ENCODE measurements at places on chromosomes 6 and 20.
A peak's percentile ranks its signal among the peaks of the same experiment; 100 is the strongest.

- DNase-seq: no peak
Measured at GRCh38 chr20:21157006-21157405, 31.1 kb downstream of the KIZ start.

GRCh38 chr6:52519618-52520017 is 57.2 kb downstream of the TRAM2 start:
- no peak for DNase-seq

GRCh38 chr20:40319741-40320516 is 369.1 kb downstream of the MAFB start:
- no peak for DNase-seq

GRCh38 chr6:155595284-155595683 is 139.6 kb upstream of the NOX3 start:
- DNase-seq: no peak

DNA sequence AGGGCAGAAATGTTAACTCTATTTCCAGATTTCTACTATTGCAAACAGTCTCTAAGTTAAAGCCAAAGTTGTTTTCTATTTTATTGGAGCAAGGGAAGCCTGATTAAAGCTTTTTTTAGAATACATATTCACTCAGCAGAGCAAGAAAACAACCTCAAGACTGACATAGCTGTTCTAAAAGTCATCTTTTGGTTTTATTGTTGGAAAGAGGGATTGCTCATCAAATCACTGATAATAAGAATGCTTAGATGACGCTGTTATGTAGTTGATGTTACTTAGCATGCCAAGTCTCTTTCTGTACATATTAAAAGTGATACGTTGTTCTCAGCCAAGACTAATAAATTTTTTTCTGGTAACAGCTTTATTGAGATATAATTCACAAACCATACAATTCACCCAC is 172.6 kb upstream of the LAMA2 start:
- peak; percentile 58 for DNase-seq

DNA sequence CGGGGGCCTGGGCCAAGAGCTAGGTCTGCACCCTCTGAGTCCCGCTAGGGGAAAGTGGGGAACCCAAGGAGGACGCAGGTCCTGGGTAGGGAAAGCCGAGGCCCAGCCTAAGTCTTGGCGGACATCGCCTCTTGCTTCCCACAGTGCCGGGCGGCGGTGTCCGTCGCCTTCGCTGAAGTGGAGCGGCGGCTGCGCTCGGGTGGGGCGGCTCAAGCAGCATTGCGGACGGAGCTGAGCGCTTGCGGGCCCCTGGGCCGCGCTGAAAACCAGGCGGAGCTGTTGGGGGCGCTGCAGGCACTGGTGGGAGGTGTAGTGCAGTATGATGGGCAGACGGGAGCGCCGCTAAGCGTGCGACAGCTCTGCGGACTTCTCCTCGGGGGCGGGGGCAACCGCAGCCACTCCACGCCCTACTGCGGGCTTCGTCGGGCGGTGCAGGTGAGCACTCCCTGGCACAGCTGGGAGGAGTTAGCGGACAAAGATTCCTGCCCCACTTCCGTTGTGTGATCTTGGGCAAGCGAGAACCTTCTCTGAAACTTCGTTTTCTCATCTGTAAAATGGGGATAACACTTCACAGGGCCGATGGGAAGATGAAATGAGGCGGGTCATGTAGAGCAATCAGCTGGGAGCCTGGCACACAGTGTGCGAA is 4.2 kb downstream of the PRSS16 start:
- DNase-seq: no peak

DNA sequence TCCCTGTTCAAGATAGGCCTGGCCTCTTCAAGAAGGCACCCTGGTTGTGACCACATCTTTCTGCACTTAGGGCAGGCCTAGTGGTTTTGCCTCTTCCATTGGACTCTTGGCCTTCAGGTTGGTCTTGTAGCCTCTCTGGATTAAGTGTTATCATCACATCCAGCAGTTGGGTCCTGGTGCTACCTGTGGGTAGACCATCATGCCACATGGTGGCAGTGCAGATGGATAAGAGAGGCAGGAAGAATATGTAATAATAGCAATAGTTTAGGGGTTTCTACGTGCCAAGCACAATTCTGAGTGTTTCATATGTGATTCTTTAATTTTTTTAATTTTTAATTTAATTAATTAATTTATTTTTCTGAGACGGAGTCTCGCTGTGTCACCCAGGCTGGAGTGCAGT is 28.5 kb upstream of the SNRPB2 start:
- no peak for DNase-seq

GRCh38 chr6:156954816-156955215 is 177.6 kb downstream of the ARID1B start:
- DNase-seq: no peak

GRCh38 chr6:89605861-89606260 is 32.7 kb downstream of the LYRM2 start:
- DNase-seq: no peak

- no peak for DNase-seq
Measured at GRCh38 chr20:36112112-36112511, 42.4 kb upstream of the EPB41L1 start.

- DNase-seq: no peak
Measured at GRCh38 chr6:37125774-37126492, 44.0 kb upstream of the PIM1 start.

DNA sequence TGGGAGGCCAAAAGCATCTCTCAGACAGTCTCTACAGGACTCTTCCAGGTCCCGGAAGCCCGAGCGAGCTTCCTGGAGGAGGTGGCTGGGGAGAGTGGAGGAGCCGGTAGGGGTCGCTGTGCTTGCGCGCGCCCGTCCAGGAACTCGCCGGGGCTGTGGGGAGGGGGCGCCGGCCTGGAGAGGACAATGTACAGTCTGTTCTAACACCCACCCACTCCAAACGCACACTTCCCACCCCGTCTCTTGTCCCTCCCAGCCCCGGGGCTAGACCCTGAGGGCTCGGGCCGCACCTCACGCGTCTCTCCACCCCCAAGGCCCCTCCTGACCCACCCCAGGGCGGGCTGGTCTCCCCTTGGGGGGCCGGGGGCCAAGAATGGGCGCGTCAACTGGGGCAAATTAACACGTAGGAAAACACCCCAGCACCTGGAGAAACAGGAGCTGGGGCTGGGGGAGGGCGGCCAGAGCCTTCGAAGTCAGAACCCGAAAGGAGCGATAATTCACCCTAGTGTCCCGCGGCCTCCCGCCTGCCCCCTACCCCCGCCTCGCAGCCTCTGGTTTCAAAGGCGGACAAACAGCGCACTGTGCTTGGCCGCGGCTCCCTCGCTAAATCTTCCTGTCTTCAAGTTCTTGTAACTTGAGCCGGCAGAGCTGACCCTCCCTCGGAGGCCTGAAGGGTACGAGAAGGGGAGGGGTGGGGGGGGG is 103.2 kb upstream of the FOXP4 start:
- no peak for DNase-seq

GRCh38 chr20:62808211-62808865 is 3.7 kb downstream of the OGFR start:
- no peak for DNase-seq

GRCh38 chr20:59247731-59248684 is 52.4 kb upstream of the EDN3 start:
- peak; percentile 23 for DNase-seq

DNA sequence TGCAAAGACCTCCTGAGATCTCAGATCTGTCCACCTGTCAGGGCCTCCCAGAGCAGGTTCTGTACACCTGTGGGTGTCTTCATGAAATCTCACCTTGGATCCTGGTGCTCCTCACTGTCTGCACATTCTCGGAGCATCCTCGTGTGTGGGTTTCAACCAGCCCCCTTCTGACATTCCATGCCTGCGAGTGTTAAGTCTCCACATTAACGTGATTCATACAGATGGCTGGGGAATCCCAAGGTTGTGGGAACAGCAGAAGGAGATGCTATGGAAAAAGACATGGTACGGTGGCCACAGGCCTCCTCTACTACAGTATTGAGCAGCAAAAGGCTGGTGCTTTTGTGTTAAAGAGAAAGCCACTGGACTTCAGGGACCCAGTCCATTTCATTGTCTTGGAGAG is 556.5 kb downstream of the DHX35 start:
- no peak for DNase-seq

GRCh38 chr20:44388466-44389023 is 33.0 kb downstream of the HNF4A start:
- no peak for DNase-seq

DNA sequence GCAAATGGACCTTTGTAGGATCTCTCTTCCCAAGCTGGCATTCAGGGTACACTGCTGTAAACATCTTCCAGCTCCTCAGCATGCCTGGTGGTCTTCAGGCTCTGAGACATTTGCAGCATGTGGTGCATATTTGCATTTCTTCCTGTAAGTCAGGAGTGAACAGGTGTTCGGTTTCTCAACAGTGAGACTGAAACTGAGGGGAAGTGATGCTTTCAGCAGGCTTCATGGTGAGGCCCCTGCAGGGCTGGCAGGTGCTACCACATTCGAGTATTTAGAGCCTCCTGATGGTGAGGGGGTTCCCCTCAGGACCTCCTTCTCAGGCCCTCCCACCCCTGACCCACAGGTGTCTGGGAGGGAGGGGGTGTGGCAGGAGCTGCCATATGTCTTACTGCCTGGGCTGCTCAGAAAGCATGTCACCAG is 15.1 kb downstream of the MYBL2 start:
- DNase-seq: no peak

GRCh38 chr6:84282550-84282949 is 55.1 kb upstream of the CEP162 start:
- no peak for DNase-seq

- no peak for DNase-seq
Measured at GRCh38 chr6:123329337-123329736, 307.4 kb downstream of the TRDN start.

DNA sequence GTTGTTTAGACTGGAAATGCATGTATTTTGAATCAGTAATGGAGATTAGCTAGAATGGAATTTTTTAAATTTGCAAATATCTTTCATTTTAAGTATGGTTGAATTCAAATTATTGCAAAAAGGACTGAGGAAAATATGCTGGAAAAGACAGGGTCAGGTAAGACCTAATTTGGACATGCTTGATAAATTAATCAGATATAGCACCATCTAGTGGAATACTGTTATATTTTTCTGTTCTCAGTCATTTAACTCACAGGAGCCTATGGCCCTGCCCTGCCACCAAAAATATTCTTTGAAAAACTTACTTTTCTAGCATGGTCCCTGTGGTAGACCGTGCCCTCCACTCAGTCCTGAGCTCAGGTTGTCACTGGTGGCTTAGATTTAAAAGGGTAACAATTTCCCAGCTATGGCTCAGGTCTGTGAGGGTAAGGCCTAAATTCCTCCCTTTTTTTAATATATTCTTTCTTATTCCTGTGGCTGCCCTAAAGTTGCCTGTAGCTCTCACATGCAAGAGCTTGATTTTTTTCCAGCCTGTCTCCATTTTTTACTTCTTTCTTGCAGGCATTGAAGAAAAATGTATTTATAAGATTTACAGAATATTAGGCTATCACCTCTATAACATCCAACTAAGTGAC is 25.3 kb upstream of the KIAA1586 start:
- peak; percentile 9 for DNase-seq

DNA sequence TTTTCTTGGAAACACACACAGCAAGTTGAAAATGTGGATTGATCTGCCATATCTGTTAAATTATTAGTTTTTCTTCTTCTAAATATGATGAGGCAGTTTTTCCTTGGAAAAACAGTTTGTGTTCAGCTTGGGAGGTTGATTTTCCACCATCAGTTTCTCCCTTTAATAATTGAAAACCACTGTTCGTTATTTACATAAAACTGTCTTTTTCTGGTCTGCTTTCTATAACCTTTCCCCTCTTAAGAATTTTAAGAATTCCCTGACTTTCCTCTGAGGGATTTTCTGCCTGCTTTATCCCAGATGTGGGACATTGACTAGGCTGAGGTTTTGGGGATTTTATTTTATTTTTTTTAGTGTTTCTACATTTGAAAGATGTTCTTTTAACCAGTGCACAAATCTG is 27.2 kb downstream of the DSE start:
- DNase-seq: no peak

DNA sequence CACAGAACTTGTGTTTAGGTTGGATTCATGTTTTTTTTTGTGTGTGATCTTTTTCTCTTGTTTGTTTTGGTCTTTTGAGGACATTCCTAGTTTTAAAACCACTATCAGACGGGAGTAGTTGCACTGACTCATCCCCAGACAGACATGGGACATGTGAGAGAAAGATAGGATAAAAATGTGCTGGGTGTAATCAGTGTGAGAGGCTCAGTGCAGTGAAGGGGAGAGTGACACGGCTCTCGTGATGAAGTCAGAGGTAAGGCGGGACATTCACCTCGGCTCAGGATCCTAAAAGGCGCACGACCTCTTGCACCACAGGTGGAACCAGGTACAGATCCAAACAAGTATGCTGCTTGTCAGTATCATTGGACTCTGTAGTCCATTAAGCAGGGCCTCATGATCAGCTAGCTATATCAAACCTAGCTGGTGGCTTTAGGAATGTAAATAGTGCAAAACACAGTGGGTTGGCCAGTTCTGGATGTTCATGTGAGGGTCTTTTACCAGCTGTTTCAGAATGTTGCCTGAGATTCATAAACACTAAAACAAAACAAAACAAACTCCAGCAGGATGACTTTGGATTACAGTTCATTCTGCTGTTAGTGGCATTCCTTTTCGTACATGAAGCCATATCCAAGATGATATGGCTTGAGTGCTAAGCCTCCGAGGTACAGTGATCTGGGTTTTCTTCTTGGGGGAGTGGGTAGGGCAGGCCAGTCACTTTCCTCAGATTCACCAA is 18.0 kb downstream of the FOXO3 start:
- DNase-seq: no peak

DNA sequence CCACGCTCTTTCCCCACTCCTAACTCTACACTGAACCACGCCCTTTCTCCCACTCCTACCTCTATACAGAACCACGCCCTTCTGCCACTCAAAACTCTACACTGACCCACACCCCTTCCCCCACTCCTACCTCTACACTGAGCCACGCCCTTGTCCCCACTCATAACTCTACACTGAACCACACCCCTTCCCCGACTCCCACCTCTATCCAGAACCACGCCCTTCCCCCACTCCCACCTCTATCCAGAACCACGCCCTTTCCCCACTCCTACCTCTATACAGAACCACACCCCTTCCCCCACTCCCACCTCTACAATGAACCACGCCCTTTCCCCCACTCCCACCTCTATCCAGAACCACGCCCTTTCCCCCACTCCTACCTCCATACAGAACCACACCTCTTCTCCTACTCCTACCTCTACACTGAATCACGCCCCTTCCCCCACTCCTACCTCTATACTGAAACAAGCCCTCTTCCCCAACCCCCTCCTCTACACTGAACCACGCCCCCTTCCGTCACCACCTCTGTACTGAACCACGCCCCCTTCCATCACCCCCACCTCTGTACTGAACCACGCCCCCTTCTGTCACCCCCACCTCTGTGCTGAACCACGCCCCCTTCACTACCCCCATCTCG is 10.1 kb downstream of the PXMP4 start:
- DNase-seq: no peak

- DNase-seq: no peak
Measured at GRCh38 chr6:149480502-149481280, 4.1 kb downstream of the ZC3H12D start.

GRCh38 chr6:64811119-64811518 is 895.9 kb downstream of the EYS start:
- DNase-seq: no peak

DNA sequence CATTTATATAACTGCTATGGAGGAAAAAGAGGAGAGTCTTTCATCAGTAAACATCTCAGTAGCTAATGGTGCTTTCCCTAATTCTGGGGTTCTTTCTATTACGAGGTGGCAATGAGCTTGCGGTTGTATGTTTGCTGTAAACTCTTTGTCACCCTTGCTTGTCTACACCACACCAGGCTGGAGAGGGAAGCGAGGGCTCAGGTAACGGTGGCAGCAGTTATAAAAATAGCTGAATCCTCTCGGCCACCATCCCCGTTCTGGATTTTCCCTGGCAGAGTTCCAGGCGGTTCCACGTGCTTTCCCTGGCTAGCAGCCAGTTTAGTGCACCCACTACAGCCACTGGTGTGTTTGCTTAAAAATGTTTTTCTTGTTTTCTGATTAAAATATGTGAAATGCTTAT is 39.0 kb downstream of the MAS1 start:
- no peak for DNase-seq

Data from fibroblast of skin of left biceps (primary cell).